ENCODE measurements at places on chromosomes 12 and 14. TPM values are rescaled to one million over a fixed set of nuclear protein-coding genes. Genes with fewer than 3 reads are reported as not detected.

DNA sequence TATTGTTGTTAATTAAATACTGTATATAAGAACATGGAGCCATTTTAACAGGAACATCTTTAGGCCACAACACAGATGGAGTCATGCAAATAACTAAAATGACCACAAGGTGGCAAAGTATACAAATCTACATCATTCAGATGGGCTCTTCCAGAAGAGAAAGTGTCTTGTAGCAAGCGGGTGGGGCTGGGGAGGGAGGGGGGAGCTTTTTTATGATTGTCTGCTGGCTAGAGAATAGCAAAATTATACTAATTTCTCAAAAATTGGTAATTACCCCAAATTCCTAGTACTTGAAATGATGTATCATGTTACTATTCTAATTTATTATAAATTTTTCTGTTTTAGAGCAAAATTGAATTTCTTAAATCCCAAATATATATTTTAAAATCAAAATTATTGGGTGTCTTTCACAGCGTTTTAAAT is 378.7 kb downstream of the PRKD1 start:
- DNase-seq, result peak; percentile 64

DNA sequence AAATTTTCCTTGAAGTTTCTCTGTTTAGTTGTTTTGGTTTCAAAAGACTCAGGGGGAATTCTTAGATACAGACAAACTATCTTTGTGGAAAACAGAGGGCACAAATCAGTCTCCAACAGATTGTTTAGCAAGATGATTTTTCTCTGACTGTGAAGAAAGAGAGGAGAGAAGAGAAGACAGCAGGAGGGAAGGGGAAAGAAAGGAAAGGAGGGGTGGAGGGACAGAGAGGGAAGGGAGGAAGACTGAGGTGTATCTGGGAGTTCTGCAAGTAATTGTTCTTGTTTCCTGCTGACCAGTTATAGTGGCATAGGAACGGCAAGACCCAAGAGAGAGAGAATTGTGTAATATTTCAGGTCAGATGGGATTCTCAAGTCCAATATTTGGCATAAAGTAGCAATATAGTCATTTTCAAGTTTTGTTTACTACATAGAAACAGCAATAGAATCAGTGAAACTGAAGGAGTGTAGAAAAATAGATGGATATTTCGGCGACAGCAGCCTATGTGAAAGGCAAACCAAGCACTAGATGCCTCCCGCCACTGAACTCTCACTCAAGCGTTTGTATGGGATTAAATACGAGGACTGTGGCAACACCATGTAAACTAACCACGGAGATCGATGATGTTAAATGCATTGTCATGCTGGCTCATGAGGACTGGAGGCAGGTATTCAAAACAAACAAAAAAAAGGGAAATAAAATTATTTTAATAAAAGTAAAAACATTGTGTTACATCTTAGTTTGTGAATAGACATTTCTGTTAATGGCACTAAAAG is 342.5 kb downstream of the SLC16A7 start:
- DNase-seq, result no peak

DNA sequence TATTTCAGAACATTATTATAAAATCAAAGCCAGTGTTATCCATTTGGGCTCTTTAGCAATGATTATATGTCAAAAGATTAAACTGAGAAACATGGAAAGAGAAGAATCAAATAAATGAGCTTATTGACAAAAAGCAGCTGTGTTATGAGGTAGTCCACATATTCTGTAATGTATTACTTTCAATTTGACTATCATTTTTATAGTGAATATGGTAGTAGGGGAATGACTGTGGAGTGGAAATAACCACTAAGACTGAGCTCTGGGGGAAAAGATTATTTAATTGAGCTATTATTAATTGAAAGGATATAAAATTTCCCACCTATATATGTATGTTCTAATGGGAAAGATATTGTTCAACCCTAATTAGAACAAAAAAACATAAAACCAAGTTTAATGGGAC is 381.3 kb downstream of the TMTC2 start:
- no peak for DNase-seq

GRCh38 chr12:110745542-110746284 is 3.0 kb upstream of the PPP1CC start:
- no peak for DNase-seq

GRCh38 chr14:72711936-72712335 is 182.0 kb downstream of the DPF3 start:
- DNase-seq, result no peak

GRCh38 chr12:105943525-105943924 is 195.2 kb downstream of the NUAK1 start:
- no peak for DNase-seq

- DNase-seq, result no peak
These were observed 6.1 kb upstream of the MTA1 start for GRCh38 chr14:105413544-105413886.

GRCh38 chr12:38384816-38385378 is 68.3 kb downstream of the ALG10B start:
- peak; percentile 98 for DNase-seq

GRCh38 chr12:54603173-54603814 is 14.8 kb upstream of the PPP1R1A start:
- DNase-seq, result peak; percentile 78

GRCh38 chr12:116861320-116861719 is 19.9 kb downstream of the HRK start:
- no peak for DNase-seq

The KLRG1 gene
- 1.7 TPM for total RNA-seq

DNA sequence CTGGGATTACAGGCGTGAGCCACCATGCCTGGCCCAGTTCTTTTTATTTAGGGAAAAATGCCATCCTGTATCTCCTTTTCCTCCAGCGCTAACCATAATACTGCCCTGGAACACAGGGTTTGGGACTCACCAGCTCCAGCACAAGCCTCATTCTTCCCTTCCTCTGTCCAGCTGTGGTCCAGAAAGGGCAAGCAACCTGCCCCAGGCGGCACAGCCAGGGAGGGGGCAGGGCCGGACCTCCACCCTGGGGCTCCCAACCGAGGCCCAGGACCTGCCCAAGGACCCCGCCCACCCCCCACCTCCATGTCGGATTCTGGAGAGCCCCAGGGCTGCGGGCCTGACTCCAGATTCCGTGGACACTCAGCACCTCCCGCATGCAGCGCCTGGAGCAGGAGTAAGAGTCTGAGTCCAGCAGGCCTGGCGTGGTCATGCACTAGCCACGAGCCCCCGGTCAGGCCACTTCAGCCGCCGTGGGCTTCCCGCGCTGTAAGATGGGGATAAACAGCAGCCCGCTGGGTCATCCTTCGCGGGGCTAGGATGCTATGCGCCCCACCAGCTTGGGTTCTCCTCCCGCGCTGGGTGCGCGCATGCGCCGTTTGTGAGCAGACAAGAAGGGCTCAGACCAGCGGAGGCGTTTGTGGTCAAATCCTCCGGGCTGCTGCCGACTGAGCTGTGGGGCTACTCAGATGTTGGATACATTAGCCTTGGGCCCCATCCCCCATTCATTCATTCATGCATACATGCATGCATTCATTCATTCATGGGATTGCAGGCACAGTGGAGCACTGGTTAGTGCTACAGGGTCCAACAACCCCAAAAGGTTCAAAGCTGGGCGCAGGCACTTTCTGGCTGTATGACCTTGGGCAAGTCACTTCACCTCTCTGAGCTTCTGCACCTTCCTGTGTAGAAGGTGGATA is 16.3 kb downstream of the TMEM119 start:
- no peak for DNase-seq

The SSTR1 gene
- 0.29 TPM for total RNA-seq

The CLEC4D gene
- total RNA-seq, result not detected

DNA sequence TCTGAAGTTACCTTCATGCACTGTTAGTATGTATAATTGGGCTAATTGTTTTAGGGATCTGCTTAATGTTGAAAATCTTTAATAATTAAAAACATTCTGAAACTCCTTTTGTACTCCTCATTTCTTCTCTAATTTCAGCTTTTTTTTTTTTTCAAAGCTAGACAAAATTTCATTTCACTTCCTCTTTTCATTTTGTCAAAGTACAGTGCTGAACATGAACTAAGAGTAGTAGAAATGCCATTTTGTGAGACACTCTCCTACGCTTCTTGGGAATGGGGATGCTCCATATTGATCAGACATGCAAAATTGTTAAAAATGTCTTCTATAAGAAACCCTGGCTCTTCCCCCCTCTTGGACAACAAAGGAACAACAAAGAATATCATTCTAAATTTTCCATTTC is 1.7 kb downstream of the ABCD2 start:
- DNase-seq, result no peak

The PIWIL1 gene
- total RNA-seq, result not detected

DNA sequence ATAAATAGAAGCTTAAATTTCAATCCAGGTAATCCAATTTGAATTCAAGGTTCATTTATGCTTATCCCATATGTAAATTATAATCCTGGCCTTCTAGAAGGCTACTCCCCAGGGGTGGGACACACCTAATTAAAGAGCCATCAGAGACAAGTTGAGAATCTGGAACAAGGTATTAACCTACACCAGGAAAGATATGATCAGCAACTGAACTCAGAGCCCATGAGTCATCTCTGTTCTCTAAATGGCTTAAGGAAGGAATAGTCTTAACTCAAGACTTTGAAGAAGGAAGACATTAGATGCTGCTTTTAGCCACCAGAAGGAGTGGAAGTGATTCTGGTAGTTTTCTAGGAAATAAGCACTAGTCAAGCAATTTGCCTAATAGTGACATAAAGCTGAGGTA is 88.0 kb downstream of the KIF21A start:
- DNase-seq, result no peak

DNA sequence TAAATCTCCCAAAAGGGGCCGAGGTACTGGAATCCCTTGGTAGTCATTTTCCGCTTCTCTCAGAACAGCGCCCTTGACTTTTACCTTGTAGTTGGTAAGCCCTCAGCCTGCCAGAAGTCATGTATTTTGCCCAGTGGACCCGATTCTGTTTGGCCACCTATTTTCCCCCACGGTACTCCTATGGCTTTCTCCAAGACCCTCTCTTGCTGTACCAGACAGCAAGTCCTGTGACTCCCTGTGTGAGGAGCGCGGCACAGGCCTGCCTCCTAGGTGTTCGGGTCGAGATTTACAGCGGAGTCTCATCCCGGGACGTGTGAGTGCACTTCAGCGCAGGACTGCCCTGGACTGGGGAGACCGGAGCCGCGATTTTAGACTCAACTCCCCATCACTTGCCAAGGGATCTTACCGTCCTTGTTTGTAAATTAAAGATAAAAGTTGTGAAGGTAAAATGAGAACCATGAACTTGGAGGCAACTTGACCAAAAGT is 1.1 kb upstream of the MBD6 start:
- DNase-seq, result no peak

The PPM1H gene
- total RNA-seq, result 0.49 TPM

DNA sequence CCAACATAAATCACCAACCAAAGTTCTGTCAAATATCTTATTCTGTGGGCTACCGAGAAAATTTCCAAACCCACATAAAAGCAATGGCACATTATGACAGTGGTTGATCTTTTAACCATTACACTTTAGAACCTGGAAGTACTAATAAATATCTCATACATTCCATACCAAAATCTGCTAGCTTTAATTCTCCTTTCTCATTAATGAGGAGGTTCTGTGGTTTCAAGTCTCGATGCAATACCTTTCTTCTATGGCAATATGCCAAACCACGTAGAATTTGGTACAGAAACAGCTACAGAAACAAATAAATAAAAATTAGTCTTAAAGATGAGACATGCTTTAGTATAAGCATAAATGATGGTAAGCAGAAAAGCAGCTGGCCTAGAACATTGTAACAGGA is 100.7 kb downstream of the ELK3 start:
- DNase-seq, result peak; percentile 41

- DNase-seq, result peak; percentile 67
These were observed 235.2 kb downstream of the PCNX1 start for GRCh38 chr14:71142375-71143038.

The FAM186B gene
- 0.30 TPM for total RNA-seq

GRCh38 chr12:65811968-65812700 is 12.1 kb upstream of the HMGA2 start:
- DNase-seq, result no peak

DNA sequence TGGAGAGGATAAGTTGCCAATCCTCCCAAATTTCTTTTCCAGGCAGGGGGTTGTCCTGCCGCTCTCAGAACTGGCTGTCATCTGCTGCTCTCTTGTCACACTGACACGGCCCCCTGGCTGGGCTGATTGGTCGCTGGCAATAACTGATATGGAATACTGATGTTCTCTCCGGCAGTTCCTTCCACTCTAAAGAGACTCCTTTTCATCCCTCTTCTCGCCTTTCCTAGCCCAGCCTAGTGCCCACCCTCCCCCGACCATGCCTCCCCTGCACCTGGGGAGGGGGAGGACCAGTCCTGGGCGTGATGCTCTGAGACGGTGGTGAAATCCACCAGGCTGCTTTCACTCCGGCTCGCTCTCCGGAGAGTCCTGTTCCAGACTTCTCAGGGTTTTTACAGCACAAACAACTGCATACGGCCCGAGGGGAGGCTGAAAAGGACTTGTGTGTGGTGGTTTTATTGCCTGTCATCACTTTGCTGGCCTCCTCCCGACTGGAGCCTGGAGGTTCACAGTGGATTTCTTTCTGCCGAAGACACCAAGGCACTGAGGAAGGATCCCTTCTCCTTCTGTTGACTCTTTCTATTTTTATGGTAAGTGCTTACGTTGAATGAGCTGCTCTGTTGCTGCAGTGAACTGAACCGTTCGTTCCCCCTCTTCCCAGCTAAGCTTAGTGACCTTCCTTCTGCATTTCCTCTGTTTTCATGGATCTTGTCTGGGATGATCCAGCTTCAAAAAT is at the start of gene ANO4:
TSS of gene ANO4 (plus strand) at position 336 of the 733 bp plus-strand sequence. CDS start 107,010 bp downstream, outside the sequence.
- DNase-seq, result no peak

GRCh38 chr14:69043596-69044260 is 64.6 kb upstream of the ACTN1 start:
- DNase-seq, result peak; percentile 68

The FOXG1 gene
- not detected for total RNA-seq

GRCh38 chr14:91885113-91885712 is 17.9 kb upstream of the TC2N start:
- DNase-seq, result no peak

- DNase-seq, result no peak
These were observed 7.6 kb upstream of the RAD51AP1 start for GRCh38 chr12:4530982-4531586.

GRCh38 chr12:76020731-76021672 is 10.6 kb downstream of the PHLDA1 start:
- DNase-seq, result peak; percentile 90

- no peak for DNase-seq
These were observed 121.3 kb upstream of the MAX start for GRCh38 chr14:65223636-65224035.

The CEBPE gene
- not detected for total RNA-seq

GRCh38 chr14:61296719-61297502 is 15.8 kb upstream of the TMEM30B start:
- peak; percentile 61 for DNase-seq

GRCh38 chr12:71085575-71085974 is 72.2 kb downstream of the TSPAN8 start:
- no peak for DNase-seq

- DNase-seq, result peak; percentile 21
These were observed 317.6 kb downstream of the DPF3 start for GRCh38 chr14:72576258-72576657.

The A2ML1 gene
- total RNA-seq, result not detected

DNA sequence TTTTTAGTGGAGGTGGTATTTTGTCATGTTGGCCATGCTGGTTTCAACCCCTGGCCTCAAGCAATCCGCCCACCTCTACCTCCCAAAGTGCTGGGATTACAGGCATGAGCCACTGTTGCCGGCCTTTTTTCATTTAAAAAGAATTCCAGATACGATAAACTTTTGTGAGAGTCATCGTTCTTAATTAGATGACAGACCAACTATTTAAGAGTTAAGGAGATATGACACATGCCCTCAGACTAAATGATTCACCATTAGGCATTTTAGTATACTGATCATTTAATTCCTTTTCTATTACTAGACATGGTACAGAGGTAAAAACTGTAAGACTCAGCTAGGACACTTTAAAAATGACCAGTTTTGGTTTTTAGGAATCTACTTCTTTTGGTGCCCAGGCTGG is 2.4 kb downstream of the ANKRD13A start:
- DNase-seq, result no peak

- no peak for DNase-seq
These were observed 115.4 kb upstream of the KRAS start for GRCh38 chr12:25366122-25366521.
